ENCODE measurements at places on chromosomes 11 and 22.
A peak's percentile ranks its signal among the peaks of the same experiment; 100 is the strongest.

- DNase-seq = no peak
These were observed 34.0 kb upstream of the CLPB start for GRCh38 chr11:72468289-72468688.

GRCh38 chr22:46747646-46748045 lies 9.6 kb upstream of the CERK start:
- DNase-seq = no peak

DNA sequence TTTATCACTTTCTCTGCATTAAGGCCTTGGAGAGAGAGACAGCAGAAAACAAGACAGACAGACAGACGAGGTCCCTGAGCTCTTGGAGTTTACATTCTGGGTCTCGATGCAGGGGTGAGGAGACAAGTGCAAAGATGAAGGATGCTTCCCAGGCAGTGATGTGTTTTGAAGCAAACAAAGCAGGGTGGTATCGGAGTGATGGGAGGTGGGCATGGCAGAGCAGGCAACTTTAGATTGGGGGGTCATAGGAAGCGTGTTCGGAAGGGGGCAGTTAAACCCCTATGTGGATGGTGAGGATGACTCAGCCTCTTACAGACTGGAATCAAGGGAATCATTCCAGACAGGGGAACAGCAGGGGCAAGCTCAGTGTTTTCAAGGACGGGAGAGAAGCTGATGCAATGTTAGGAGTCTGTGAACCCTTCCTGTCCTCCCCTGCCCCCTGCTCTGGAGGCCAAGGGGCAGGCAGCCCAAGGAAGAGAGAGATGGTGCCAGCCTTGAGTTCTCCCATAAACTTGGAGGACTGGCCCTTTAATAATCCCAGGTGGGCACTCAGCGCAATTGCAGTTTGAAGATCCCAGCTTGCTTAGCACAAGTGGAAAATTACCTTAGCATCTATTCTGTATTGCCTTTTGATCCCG lies 180.2 kb downstream of the CHST1 start:
- no peak for DNase-seq

GRCh38 chr11:119578521-119579191 lies 150.3 kb downstream of the NECTIN1 start:
- DNase-seq = no peak

DNA sequence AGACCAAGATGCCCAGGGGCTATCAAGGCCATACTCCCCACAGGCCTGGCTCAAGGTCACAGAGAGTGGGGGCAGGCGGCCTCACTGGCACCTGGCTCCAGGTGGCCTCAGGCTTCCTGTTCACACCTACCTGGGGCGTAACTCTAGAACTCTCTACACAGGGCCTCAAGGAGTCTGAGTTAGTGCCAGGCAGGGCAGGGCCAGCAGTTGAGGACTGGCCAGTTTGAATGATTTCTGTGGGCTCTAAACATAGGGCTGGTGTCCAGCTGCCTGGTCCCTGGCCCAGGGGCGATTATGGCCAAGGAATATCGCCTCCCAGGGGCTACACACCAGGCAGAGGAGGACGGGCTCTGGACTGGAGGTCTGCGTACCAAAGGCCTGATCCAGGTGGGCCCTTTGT lies 79.2 kb downstream of the WNT7B start:
- no peak for DNase-seq

GRCh38 chr11:19027829-19028595 lies 32.5 kb downstream of the MRGPRX2 start:
- peak; percentile 6 for DNase-seq

- no peak for DNase-seq
These were observed 37.6 kb upstream of the SYT13 start for GRCh38 chr11:45323601-45324249.

DNA sequence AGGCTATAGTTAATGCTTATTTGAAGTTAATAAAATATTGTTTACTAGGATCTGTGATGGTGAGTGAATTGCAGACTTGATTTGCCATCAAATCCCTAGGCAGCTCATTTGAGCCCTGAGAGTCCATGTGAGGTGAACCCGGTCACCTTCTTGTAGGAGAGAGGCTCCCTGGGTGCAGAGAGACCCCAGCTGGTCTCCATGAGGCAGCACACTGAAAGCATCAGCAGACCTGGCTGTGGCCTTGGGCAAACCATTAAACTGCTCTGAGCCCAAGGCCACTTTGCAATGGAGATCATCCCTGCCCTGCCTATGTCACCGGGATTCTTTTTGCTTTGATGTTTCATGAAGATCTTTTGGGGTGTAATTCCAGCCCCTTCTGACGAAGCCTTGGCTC lies 125.2 kb downstream of the MICAL2 start:
- no peak for DNase-seq
